ENCODE measurements at places on chromosomes 3 and 15.
A peak's percentile ranks its signal among the peaks of the same experiment; 100 is the strongest.

- DNase-seq, result peak; percentile 96
Observed at GRCh38 chr3:69838217-69838616, 99.0 kb downstream of the MITF start.

GRCh38 chr15:60406513-60407414, 9.0 kb upstream of the ANXA2 start:
- no peak for DNase-seq

DNA sequence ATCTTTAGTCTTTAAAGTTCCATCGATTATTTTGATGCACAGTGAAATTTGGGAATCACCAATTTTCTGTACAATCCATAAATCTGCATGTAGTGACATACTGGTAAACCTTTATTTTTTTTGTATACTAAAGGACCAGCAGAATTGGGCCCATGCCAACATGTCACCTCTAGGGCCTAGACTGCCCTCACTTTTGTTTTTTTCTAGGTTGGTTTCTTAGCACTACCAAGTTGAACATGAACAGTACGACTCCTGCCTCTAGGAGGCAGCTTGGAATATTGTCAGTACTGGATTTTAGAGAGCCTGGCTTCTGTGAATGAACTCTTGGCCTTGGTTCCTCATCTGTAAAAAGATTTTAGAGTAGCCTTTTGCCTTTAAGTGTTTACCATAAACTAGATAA, 32.3 kb downstream of the NKIRAS1 start:
- no peak for DNase-seq

GRCh38 chr3:15623535-15624440, 22.2 kb downstream of the BTD start:
- DNase-seq, result no peak

DNA sequence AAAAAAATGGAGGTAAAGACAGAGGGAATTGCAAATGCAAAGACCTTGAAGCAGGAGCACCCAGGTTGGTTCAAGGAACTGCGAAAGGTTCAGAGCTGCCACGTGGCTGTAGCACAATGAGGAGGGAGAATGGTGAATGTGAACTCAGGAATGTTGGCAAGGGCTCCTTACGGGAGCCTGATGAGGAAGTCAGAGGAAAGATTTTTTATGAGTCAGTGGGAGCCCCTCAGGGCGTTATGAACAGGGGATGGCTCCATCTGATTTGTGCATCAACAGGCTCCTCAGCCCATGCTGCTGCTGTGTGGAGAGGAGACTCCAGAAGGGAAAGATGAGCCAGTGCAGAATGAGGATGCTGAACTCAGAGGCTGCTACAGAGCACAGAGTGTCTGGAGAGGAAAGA, 194.4 kb downstream of the ARRDC4 start:
- DNase-seq, result peak; percentile 86

DNA sequence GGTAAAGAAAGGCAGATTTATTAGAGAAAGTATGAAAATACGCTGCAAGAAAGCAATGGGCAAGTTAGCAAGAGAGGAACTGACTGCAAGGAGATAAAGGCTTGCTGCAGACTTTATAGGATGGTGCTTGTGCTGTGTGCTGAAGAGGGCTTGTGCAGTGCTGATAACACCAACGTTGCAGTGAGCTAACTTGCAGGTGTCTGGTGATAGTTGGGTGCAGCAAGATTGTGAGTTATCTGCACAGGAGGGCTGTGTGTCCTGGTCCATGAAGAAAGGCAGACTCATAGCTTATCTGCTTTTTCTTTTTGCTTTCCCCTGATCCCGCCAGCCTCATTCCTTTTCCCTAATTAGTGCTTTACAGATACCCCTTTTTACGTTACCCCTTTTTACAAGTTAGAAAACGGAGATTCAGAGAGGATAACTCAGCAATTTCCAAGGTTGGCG, 58.0 kb upstream of the ZNF148 start:
- no peak for DNase-seq

GRCh38 chr15:48520376-48521155, 124.9 kb downstream of the FBN1 start:
- no peak for DNase-seq

DNA sequence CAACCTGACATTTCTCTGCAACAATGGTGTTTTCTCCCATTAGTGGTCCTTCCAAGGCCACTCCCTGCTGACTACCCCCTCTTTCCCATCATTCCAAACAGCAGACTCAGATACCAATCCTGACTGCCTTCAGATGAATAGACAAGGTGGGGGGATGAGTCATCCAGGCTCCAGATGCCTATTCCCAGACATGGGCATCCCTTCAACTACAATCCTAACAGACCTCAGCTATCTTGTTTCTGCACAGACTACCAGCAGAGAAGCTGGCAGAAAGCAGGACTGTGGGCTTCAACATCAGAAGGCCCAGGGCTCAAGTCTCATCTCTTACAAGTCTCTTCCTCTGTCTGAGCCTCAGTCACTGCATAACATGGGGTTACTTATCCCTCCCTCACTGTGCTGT, 2.2 kb downstream of the RBP1 start:
- DNase-seq, result peak; percentile 39
